CD8-positive, alpha-beta memory T cell (primary cell): ENCODE measurements at places on chromosomes 16 and 17.

- peak; percentile 7 for DNase-seq
Observed at GRCh38 chr17:30477774-30478115, 537 bp downstream of the GOSR1 start.

- no peak for DNase-seq
Observed at GRCh38 chr17:19271780-19272357, 34.7 kb downstream of the EPN2 start.

DNA sequence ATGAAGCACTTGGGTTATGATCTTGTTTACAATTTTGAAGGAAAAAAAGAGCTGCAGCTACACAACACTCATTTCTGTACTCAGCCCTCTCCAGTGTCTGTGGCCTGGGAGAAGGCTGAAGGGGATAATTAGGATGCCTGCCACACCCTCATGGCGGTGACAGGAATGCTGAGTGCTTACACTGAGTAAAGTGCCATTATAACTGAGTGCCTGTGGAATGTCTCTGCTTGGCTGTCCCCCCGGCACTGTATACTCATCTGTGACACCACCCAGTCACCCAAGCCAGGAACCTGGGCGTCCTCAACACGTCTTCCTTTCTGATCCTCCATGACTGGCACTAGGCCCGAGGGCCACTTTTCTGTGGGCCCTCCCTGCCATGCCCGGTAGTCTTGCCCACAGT lies 3.5 kb upstream of the MRPL38 start:
- DNase-seq, result no peak

GRCh38 chr17:50022463-50023130 lies 27.6 kb upstream of the DLX3 start:
- no peak for DNase-seq

DNA sequence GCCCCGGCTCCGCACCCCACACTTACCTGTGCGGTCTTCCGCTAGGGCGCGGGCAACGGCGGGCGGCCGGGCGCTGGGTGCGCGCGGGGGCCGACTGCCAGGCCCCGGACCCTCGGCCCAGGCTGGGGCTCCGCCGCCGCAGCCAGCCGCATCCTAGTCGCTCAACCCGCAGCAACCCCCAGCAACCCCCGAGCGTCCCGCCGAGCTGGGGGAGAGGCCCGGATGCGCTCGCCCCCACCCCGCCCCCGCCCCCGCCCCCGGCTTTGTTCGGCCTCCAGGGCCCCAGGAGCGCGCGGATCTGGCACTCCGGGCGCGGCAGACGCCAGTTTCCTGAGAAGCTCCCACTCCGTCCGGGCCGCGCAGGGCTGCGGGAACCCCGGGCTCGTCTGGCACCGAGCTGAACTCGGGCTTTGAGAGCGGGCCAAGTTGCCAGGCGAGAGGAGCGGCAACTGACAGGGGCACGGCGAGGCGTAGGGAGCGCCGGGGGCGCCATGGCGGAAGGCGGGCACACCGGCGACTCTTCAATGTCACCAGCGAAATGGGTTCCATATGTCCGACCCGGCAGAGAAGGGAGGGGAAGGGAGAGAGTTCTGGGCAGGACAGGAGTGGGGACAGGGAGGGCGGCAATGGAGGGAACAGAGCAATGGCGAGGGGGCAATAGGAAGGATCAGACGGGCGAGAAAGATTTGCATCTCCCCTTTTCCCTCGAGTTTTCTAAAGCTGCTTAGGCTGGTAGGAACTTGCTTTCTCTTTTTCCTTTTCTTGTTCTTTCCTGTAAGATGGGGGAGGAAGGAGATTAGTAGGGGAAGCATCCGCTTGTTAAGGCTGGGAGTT lies 13.7 kb downstream of the HOXB4 start:
- no peak for DNase-seq

- peak; percentile 58 for DNase-seq
Observed at GRCh38 chr16:29876594-29877249, 13.7 kb upstream of the CDIPT start.

DNA sequence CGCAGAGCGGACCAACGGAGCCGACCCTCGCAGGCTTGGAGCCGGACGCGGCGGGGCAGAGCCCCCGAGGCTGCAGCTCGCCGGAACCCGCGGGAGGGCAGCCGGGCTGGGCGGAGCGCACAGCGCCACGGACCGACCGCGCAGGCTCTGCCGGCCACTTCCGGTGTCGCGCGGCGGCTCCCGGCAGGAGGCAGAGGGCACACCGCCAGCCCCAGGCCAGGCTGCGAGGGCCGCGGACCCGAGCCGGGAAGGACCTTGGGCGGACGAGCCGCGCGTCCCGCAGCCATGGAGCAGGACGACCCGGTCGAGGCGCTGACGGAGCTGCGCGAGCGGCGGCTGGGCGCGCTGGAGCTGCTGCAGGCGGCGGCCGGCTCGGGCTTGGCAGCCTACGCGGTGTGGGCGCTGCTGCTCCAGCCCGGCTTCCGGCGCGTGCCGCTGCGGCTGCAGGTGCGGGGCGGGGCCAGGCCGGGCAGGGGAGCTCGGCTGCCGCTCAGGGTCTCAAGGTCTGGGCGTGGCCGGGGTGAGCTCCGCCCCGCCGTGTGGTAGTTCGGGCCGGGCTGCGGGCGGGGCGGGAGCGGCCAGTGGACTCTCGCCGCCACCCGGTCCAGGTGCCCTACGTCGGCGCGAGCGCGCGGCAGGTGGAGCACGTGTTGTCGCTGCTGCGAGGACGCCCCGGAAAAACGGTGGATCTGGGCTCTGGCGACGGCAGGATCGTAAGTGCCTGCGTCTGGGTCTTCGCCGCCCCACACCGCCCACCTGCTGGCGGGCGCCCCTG lies at the start of gene ANTKMT:
Gene ANTKMT (plus strand): TSS at position 157 of the 775 bp plus-strand sequence. CDS start 129 bp downstream, at position 286.
- peak; percentile 68 for DNase-seq

DNA sequence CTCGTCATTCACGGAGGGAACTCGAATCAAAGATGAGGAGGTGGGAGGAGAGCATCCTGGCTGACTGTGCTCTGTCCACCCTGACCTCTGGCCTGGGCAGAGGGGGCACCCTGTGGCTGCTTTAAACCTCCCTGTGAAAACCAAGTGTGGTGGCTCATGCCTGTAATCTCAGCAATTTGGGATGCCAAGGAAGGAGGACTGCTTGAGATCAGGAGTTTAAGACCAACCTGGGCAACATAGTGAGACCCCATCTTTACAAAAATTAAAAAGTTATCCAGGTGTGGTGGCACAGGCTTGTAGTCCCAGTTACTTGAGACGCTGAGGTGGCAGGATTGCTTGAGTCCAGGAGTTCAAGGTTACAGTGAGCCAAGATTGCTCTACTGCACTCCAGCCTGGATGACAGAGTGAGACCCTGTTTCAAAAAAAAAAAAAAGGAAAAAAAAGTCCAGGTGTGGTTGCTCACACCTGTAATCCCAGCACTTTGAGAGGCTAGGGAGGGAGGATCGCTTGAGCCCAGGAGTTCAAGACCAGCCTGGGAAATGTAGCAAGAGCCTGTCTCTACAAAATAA lies 5.8 kb upstream of the CDK3 start:
- DNase-seq, result peak; percentile 25

DNA sequence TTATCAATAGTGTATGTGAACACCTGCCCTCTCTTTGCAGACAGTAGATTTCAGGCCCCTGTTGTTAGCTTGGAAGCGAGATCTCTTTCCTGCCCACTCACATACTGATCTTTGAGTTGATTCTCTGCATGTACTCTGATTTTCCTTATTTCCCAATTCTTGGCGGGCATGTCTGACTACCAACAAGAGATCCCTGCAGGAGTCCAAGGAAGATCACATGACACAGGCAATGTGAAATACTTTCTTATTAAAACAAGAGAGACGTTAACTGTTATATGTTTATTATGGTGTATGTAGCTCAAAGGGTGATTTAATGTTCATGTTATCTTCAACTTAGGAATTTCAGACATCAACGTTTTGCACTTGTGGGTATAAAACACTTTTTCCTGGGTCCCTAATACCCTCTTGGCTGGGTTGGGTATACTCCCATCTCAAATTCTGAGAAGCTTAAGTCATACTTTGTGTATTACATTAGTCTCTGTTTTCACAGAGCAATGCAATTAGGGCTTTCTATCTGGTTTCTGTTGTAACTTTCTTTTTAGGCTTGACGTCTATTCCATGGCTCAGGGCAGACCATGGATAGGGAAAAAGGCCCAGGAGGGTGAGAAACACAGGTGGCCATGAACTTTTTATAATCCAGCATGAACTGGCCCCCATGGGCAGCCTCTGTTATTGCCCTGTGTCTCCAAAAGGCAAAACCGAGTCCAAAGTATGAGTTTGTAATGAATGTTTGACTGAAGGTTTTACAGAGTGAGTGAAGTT lies 32.2 kb downstream of the HSD17B2 start:
- no peak for DNase-seq

DNA sequence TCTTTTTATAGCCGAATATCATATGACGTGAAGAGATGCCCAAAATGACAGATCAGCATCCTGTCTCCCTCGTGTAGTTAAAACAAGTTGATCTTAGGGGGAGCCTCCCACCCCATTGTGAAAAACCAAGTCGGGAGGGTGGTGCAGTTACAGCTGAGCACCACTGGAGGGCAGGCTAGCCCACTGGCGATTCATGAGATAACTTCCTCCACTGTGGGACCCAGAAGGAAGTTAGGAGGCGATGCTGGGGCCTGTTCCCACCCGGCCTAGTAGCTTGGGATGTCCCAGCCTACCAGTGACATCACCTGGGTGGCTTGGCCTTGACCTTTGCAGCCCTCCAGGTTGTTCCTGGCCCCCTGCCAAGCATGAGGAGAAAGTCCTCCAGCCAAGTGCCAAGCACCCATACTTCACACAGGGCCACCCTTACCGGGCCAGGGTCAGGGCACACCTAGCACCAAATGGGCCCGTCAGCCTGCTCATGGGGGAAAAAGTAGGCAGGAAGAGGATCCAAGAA lies 8.1 kb upstream of the CPNE2 start:
- peak; percentile 66 for DNase-seq

DNA sequence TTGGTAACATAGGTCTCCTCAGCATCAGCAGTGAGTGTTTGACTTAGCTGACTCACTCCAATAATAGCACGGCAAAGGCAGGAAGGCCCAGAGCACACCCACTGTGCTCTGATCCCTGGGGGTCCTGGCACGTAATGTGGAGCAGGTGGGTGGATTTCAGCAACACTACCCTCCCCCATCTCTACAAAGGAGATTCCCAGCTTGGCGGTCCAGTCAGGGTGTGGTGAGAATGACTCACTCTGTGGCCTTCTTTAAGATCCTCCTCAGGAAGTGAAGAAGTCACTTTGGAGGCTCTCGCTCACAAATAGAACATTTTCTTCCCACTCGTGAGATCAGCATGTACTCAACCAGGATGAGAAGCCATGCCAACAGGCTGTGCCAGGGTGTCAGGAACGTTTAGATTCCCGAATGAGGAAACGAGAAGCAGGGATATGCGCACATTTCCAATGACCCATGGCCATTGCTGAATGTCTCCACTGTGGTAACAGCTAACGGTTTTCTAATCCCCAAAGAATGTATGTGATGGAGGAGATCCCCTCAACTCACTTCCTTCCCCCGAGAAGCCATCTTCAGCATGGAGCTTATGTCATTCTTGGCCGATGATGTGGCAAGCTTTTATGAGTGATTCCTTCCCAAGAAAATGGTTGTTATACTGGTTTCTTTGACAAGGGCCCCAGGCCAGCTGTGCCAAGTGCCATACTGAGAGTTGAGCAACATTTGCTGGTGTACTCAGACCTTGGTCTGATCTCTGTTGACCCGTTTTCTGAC lies 365.2 kb downstream of the C16orf95 start:
- no peak for DNase-seq

GRCh38 chr17:79842656-79843473 lies 3.6 kb upstream of the CBX4 start:
- DNase-seq, result no peak

- no peak for DNase-seq
Observed at GRCh38 chr17:45144199-45145034, 3.9 kb upstream of the HEXIM1 start.

GRCh38 chr17:43572368-43572980 lies 26.3 kb upstream of the ETV4 start:
- DNase-seq, result no peak

DNA sequence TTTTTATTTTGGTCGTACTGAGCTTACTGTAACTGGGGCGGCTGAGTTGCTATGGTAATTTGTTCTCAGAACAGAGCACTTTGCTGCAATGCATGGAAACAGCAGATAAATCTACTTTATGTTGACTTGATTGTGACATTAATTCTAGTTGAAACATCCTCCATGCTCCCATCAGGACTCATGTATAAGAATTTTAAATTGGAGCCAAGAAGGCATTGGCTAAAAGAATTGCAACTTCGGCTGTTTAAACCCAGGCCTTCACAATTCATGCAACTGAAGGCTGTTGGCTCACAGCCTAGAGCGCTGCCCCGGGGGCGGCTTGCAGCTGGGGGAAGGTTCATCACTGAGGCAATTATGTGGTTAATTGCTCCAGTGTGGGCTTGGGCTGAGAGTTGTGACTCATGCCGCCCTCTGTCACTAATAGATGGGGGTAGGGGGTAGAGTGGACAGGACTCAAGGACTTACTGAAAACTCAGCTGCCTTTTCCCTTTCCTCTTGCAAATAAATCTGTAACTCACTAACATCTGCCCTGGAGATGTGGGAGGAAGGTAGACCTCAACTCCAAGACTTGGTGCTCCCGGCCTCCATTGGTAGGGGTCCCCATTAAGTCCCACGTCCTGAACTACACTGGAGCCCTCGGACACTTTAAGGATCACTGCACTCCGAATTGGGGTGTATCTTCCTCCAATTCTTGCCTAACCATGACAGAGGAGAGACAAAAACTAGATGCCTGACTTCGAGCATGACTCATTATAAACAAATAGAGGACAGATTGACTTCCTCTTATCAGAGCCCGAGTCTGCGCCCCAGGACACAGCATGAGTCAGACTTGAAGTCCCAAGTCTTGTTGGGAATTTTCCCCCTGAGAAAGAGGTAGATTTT lies 37.5 kb downstream of the ERCC4 start:
- no peak for DNase-seq

DNA sequence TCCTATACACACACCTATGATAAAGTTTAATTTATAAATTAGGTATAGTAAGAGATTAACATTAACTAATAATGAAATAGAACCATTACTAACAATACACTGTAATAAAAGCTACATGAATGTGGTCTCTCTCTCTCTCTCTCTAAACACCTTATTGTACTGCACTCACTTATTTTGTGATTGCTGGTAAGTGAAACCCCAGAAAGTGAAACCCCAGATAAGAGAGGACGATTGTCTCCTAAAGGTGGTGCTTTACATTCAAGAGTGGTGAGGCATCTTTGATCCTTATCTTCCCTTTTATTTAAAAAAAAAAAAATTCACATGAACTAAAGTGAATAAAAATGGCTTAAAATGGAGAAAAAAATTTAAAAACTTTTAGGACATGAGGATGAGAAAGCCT lies 80.1 kb upstream of the TRAP1 start:
- DNase-seq, result no peak

GRCh38 chr16:21001262-21001661 lies 100.7 kb downstream of the LYRM1 start:
- DNase-seq, result no peak

DNA sequence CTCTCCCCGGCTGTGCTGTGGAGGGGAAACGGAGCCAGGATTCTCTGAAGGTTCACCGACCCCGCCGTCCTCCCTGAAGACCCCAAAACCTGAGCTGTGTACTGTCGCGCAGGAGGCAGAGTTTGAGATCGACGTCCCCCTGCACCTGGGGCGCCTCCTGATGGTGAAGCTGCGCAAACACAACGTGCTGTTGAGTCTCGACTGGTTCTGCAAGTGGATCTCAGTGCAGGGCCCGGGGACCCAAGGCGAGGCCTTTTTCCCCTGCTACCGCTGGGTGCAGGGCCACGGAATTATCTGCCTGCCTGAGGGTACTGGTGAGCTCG lies 62.6 kb upstream of the TEKT1 start:
- DNase-seq, result no peak

- no peak for DNase-seq
Observed at GRCh38 chr17:51435641-51436091, 175.3 kb downstream of the UTP18 start.

GRCh38 chr17:35849469-35850348 lies 19.0 kb downstream of the HEATR9 start:
- DNase-seq, result peak; percentile 57
